ENCODE measurements at places on chromosomes 1 and 21.

DNA sequence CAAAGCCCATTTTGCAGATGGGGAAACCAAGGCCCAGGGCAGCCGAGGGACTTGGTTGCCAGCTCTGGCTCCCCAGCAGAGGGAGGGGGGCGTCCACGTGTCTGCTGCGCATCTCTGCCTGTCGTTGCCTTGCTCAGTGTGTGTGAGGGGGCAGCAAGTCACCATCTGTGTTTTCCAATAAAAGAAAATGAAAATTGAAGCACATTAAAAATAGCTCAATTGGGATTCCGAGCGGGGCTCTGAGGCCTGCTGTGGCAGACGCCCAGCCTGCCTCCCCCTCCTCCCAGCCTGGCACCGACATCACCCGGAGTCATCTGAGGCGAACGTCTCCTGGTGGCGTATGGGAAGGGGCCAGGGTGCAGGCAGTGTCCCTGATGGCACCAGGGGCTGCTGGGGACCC is 51.2 kb downstream of the EPHB2 start:
- no peak for DNase-seq

GRCh38 chr1:19347533-19348172 is 35.5 kb downstream of the SLC66A1 start:
- DNase-seq, result no peak

- DNase-seq, result no peak
Observed at GRCh38 chr1:183385340-183386144, 32.6 kb downstream of the NMNAT2 start.

DNA sequence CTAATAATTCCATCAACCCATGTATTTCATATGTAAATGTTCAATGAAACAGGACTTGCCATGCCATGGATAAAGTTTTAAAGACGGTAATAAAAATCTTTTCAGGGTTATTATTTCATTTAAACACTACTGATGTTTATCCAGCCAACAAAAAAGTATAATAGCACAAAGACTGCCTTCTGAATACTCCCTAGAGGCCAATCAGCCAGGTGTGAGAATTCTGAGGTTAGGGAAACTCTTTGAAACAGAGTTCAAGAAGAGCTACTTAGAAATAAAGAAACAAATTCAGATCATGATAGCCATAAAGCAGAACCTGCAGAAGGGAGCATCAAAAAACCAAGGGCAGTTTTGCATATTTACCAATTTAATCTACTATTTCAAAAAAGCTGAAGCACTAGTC is 48.7 kb downstream of the AKT3 start:
- no peak for DNase-seq

- DNase-seq, result no peak
Observed at GRCh38 chr1:77360256-77360655, 78.4 kb downstream of the AK5 start.

- no peak for DNase-seq
Observed at GRCh38 chr21:46157396-46157986, 2.1 kb upstream of the FTCD start.

DNA sequence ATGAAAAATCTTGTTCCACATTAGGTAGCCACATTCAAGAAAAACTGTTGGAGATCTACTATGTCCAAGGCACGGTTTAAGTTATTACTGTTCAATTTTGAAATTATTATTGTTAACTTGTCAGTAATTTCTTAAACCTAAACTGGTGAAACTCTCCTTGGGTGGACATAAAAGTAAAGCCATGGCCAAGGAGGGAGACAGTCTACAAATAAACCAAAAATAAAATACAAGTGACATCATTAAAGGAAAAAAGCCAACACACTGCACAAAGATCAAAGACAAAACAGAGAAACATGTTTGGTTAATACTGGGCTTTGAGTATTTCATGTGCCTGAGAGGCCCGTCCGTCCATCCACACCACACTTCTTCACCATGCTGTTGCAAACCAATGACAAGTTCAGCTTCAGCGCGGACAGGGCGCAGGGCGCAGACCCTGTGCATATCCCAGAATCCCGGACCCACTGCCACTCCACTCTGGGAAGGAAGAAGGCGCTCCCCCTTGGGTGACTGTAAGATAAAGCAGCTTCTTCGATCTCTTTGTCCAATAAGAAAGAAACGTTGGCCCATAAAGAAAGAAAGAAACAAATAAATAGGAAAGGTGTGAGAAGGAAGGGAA is 918 bp upstream of the RASAL2 start:
- no peak for DNase-seq

DNA sequence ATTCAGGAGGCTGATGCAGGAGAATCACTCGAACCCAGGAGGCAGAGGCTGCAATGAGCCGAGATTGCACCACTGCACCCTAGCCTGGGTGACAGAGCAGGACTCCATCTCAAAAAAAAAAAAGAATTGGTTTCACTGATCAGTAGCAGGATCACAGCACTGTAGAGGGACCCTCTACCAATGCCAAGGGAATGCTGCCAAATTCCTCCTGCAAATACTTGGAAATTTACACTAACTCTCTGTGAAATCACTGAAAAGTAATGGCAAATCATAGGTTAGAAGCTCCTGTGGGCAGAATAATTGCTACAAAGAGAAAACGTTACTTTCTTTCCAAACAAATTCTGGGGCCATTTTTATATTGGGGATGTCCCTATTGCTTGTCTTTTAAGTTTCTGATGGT is 6.7 kb upstream of the GPR25 start:
- DNase-seq, result no peak

DNA sequence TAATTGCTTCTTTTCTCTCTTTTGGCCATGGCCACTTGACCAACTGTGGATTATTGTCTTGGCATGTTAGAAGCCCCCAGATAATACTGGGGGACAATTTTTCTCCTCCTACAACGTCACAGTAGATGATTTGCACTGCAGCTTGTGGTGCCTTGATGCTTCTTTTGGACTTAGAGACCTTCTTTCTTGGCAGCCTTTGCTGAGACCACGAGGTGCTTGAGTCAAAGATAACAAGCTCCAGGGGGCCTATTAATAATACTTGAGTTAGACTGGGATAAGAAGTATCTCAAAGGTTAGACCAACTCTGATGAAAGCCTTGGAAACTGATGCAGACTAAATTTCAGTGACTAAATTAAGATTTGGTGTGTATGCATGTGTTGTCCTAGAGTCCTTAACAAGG is 3.2 kb downstream of the PPP1R12B start:
- DNase-seq, result no peak

DNA sequence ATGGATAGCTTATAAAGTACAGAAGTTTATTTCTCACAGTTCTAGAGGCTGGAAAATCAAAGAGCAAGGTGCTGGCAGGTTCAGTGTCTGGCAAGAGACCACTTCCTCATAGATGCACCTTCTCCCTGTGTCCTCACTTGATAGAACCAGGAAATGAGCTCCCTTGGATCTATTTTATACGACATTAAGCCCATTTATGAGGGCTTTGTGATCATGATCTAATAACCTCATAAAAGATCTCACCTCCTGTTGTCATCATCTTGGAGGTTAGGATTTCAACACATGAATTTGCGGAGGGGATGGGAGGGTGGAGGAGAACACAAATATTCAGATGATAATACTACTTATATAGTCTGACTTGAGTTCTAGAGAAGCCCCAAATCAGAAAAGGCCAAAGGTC is 222.1 kb upstream of the SNX7 start:
- no peak for DNase-seq

- DNase-seq, result no peak
Observed at GRCh38 chr21:18164933-18165332, 79.7 kb upstream of the CHODL start.

DNA sequence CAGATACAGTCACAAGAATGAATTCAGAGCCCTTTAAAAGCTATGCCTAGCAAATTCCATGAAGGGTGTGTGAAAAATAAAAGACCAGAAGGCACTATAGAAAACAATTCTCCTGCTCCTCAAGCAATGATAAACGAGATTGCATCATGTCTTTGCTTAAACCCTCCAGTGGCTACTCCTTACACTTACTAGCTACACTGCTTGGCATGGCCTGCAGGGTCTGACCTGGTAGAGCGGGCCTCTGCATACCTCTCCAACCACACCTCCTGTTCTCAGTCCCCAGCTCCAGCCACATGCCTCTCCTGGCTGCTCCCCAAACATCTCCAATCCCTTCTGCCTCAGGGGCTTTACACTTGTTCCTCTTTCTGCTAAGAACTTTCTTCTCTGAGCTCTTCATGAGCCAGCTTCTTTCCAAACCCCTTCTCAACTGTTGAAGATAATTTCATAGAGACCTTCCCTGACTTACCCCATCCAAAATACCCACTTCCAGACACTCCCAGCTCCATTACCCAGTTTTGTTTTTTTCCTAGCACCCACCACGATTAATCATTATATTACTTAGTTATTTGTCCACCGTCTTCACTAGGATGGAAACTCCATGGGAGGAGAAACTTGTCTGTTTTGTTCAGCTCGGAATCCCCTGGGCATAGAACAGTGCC is 11.2 kb upstream of the CREG1 start:
- no peak for DNase-seq

DNA sequence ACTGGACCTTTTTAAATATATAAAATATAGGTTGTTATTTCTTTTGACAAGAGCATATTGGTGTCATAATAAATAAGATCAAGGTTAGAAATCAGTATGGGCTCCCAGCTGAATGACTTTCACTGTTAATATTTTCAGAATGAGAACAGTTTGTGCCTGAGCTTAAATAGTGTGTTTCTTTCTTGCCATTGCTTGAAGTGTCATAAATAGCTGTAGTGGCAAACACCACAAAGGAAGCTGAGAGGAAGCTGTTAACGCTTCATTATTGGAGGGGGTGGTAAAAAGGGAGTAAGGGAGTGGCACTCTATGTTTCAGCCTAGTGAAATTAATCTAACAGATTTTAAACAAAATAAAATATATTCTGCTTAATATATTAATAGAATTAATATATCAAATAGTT is 1089.8 kb upstream of the NCAM2 start:
- no peak for DNase-seq

- DNase-seq, result no peak
Observed at GRCh38 chr1:209830722-209831121, 3.0 kb downstream of the UTP25 start.

DNA sequence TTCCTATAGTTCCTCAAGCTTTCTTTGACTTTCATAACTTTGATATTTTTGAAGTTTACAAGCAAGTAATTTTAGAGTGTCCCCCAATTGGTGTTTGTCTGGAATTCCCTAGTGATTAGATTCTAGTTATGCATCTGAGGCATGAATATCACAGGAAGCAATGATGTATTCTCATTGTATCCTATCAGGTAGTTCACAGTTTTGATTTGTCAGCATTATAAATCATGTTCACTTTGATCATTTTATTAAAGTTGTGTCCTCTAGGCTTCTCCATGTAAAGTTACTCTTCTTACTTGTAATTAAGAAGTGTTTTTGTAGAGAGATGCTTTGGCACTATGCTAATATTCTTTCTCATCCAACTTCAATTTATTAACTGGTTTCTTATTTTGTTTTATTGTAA is 53.0 kb downstream of the TYW3 start:
- no peak for DNase-seq

DNA sequence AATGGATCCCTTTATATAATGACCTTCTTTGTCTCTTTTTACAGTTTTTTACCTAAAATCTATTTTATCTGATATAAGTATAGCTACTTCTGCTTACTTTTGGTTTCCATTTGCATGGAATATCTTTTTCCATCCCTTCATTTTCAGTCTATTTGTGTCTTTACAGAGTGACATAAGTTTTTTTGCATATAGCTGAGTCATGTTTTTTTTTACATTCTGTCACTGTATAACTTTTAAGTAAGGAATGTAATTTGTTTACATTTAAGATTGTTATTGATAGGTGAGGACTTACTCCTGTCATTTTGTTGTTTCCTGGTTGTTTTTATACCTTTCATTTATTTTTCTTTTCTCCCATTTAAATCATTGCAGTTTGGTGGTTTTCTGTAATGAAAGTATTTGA is 402.7 kb upstream of the ADGRL2 start:
- DNase-seq, result no peak

- DNase-seq, result no peak
Observed at GRCh38 chr21:16532840-16533239, 803.1 kb downstream of the USP25 start.

- DNase-seq, result no peak
Observed at GRCh38 chr21:20882462-20883407, 115.5 kb upstream of the NCAM2 start.

- DNase-seq, result no peak
Observed at GRCh38 chr1:20702416-20702815, 15.4 kb downstream of the KIF17 start.

DNA sequence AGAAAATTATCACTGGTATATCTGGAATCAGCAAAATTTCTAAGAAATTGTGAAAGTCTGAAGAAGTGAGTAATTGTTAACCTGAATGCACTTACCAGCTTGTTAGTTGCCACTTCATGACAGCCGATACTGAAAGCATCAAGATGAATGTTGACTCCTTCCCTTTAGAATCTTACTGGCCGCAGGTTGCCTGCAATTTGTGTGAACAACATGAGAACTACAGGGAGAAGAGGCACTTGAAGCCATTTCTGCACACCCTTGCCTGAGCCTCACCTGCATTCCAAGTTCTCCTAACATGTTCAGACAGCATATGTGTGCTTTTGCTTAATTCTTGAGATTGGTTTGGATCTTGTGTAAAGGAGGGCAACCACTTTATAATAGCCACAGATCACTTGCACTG is 59.2 kb upstream of the SSX2IP start:
- DNase-seq, result no peak

- no peak for DNase-seq
Observed at GRCh38 chr1:25793585-25794170, 6.3 kb upstream of the SELENON start.

DNA sequence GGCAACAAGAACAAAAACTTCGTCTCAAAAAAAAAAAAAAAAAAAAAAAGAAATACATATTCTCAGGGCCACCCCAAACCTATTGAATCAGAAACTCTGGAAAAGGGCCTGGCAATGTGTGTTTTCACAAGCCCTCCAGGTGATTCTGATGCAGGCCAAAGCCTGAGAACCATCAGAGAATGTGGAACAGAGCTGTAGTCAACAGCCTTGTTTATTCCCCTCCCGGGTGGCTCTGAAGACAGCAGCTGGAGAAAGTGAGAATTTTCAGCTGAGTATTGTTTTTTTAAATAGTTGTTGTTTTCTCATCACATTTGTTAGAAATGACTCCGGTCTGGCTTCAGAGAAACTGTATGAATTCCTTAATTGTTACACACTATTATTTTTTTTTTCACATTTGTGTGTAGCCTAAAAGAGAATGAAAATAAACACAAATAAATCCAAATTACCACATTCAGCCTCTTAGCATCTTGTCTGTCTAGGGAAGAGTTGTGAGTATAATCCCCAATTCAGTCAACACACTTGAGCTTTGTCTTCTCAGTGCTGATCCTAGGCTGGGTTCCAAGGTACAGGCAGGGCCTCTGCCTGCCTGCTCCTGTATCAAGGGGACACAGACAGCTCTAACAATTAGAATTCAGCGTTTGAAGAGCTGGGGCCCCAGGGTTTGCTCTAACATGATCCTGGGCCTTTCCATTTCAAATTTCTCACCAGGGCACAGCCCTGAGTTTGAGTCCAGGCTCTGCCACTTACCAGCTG is 6.6 kb upstream of the AZIN2 start:
- DNase-seq, result no peak

GRCh38 chr1:229229137-229229720 is 41.7 kb upstream of the RAB4A start:
- DNase-seq, result no peak

DNA sequence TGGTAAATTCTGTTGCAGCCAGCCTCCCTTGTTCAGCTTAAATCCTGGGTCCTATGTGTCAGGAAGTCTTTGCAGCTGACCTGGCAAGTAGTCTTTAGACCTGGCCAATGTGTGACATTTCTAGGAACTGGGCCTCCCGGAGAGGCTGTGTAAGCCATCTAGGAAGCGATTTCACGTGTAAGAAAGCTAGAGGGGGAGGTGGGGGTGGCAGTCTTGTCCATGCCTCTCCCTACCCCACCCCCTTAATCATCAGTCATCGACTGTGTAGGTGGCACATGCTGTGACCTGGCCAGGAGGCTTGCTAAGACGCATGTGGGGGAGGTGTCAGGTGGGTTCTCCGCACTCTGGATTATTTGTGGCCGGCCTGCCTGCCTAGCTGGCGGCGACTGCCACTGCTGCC is 8.4 kb downstream of the C1orf226 start:
- DNase-seq, result no peak

Data from kidney epithelial cell (primary cell).